ENCODE measurements at places on chromosomes 4 and X.

GRCh38 chrX:47242321-47242720, 9.5 kb downstream of the USP11 start:
- peaks cover 21% of the 10 kb centered on the region for H3K36me3 ChIP-seq
- no peaks in the 10 kb centered on the region for H3K4me1 ChIP-seq

GRCh38 chr4:54017308-54017707, 47.1 kb downstream of the CHIC2 start:
- H3K27me3 ChIP-seq = no peaks in the 10 kb centered on the region
- peaks cover 6% of the 10 kb centered on the region for H3K36me3 ChIP-seq
- no peaks in the 10 kb centered on the region for H3K4me1 ChIP-seq
- H3K27ac ChIP-seq = no peak overlapping the region

DNA sequence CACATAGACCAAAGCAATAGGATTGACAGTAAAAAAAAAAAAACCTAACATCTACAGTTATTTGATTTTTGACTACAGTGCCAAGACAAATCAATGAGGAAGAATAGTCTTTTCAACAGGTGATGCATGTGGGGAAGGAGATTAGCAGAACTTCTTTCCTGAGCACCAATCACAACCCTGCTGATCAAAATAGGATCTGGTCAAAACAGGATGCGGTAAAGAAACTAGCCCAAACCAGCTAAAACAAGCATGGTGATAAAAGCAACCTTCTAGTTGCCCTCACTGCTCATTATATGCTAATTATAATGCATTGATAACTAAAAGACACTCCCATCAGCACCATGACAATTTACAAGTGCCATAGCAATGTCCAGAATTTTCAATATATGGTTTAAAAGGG, 667.5 kb downstream of the GRXCR1 start:
- no peaks in the 10 kb centered on the region for H3K27me3 ChIP-seq
- no peaks in the 10 kb centered on the region for H3K4me1 ChIP-seq
- no peak for DNase-seq
- H3K36me3 ChIP-seq = no peaks in the 10 kb centered on the region

DNA sequence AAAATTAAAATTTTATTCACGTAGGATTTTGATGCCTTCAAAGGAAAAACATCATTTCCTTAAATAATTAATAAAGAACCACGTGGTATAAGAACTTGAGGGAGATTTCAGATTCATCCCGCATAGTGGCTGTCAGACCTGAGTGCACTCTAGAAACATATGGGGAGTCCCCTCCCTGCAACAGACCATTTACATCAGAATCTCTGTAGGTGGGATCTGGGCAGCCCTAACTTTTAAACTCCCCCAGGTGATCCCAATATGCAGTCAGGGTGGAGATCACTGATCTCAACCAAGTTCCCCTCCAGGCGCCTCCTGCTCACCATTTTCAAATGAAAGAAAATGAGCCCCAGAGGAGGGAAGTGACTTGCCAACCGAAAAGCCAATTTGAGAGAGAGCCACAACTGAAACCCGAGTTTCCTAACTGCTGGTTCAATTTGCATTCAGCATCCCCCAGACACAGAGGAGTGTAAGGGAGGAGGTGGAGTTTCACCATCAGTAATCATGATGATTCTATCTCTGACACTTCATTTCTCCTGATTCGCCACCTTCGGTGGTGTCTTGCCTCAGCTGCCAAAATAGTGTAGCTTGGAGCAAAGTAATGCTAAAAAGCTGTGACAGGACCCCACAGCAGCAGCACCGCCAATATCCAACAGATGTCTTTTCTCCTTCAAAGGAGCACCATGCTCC, 11.4 kb downstream of the RNF150 start:
- no peak overlapping the region for H3K27ac ChIP-seq
- H3K27me3 ChIP-seq = peaks cover 7% of the 10 kb centered on the region
- no peak for DNase-seq
- H3K4me3 ChIP-seq = no peak overlapping the region
- no peaks in the 10 kb centered on the region for H3K36me3 ChIP-seq
- H3K4me1 ChIP-seq = no peaks in the 10 kb centered on the region

DNA sequence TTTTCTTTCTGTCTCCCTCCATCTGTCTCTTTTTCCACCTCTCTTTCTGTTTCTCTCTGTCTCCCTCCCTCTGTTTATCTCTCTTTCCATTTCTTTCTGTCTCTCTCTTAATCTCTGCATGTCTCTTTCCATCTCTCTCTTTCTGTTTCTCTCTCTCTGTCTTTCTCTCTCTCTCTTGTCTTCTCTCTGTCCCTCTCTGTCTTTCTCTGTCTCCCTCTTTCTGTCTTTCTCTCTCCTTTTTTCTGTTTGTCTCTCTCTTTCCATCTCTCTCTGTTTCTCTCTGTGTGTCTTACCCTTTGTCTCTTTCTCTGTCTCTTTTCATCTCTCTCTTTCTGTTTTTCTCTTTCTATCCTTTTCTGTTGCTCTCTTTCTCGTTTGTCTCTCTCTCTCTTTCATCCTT, 34.7 kb downstream of the ARSF start:
- peaks cover 6% of the 10 kb centered on the region for H3K27me3 ChIP-seq
- H3K27ac ChIP-seq = no peak overlapping the region

DNA sequence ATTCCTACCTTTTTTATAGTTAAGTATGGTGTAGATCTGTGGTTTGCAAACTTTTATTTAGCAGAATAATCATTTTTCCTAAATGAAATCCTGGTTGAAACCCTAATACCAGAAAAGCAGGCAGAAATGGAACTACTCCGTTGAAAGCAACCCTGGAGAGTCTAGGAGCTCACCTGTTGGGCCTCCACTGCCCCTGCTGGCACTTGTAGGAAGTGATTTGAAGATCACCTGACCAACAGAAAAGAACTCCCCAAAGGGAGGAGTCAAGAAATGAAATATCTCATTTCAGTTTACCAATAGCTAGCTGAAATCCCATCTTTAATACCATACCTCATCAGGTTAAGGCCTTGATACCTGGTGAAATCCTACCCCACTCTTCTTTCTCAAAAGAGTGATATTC, 277.1 kb downstream of the KLHL13 start:
- no peak for DNase-seq
- H3K27ac ChIP-seq = no peak overlapping the region
- H3K36me3 ChIP-seq = no peaks in the 10 kb centered on the region
- H3K4me3 ChIP-seq = no peak overlapping the region

- peak overlapping the region; percentile 25 for H3K27ac ChIP-seq
- H3K36me3 ChIP-seq = peaks cover 6% of the 10 kb centered on the region
- H3K4me1 ChIP-seq = peaks cover 28% of the 10 kb centered on the region
These were observed 37.8 kb downstream of the TET2 start for GRCh38 chr4:105184316-105184980.

DNA sequence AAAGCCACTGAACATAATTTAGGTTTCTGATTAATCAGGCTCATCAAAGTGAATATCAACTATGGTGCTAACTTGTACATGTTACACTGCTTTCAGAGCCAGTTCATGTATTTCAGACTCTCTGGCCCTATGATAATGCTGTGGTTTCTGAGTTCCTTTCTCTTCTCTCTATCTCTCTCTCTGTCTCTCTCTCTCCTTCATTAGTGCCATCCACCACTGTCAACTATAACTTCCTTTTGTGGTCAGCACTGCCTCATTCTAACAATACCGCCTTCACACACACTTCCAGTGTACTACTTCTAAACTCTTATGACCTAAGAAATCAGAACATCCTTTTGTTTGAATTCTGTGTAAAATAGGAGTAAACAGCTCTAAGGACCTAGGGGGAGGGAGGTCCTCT, 907.1 kb downstream of the RPA4 start:
- H3K27ac ChIP-seq = no peak overlapping the region
- peaks cover 2% of the 10 kb centered on the region for H3K4me1 ChIP-seq
- no peaks in the 10 kb centered on the region for H3K27me3 ChIP-seq
- no peak for DNase-seq
- no peaks in the 10 kb centered on the region for H3K36me3 ChIP-seq
- H3K4me3 ChIP-seq = no peak overlapping the region

- H3K27me3 ChIP-seq = no peaks in the 10 kb centered on the region
- H3K4me3 ChIP-seq = no peak overlapping the region
- H3K4me1 ChIP-seq = no peaks in the 10 kb centered on the region
These were observed 30.3 kb downstream of the NSDHL start for GRCh38 chrX:152861116-152861515.

- no peak overlapping the region for H3K27ac ChIP-seq
- no peak overlapping the region for H3K4me3 ChIP-seq
- no peaks in the 10 kb centered on the region for H3K36me3 ChIP-seq
- DNase-seq = no peak
These were observed 580 bp upstream of the PLS3 start for GRCh38 chrX:115560211-115560977.

GRCh38 chr4:98482847-98483806, 175.3 kb downstream of the TSPAN5 start:
- no peak for DNase-seq
- peaks cover 8% of the 10 kb centered on the region for H3K36me3 ChIP-seq
- H3K4me3 ChIP-seq = no peak overlapping the region
- H3K4me1 ChIP-seq = peaks cover 11% of the 10 kb centered on the region
- H3K27ac ChIP-seq = peak overlapping the region; percentile 56

DNA sequence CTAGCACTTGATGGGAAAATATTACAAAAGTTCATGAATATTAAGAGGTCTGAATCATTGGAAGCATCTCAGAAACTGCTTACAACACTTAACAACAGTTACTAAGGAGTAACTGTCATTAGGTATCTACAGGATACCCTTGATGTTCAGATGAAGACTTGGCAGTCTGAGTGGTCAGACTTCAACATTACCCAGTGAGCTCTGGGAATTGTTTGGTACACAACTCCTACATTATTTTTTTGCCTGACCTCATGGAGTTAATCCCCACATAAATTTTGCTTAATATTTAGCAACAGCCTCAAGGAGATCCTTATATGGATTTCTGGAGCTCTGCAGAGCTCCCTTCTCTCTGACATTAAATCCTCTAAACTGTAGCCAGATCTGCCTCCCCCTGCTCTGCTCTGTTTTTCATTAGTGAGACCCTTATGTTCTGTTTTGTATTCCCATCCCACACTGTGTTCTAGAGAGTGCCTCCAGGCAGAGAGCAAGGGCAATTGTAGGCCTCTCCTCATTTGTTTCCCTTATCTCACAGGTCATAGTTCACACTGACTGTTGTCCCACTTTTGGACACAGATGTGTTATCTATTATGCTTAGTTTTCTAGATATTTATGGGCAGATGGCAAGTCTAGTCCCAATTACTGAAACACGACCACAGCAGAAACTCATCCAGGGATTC, 368.8 kb downstream of the GASK1B start:
- no peak for DNase-seq
- no peak overlapping the region for H3K27ac ChIP-seq
- no peak overlapping the region for H3K4me3 ChIP-seq
- H3K27me3 ChIP-seq = no peaks in the 10 kb centered on the region
- H3K36me3 ChIP-seq = no peaks in the 10 kb centered on the region
- H3K4me1 ChIP-seq = no peaks in the 10 kb centered on the region

DNA sequence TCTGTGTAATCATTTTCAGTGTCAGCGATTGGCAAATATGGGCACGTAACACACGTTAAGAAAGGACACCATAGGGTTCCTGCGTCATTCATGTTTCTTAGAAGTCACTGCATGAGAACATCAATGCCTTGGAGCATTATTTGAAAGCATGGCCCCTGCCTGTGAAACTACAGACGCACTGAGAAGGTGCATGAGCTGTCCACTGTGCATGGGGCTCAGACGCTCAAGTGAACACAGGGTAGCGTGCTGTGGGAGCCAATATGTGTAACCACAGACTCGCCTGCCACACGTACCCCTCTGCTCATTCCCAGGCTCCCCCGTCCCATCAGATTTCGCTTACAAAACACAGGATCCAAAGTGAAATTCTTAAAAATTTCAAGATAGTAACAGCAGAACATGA, 6.5 kb downstream of the PPP2R2C start:
- H3K4me3 ChIP-seq = no peak overlapping the region
- no peak overlapping the region for H3K27ac ChIP-seq
- H3K27me3 ChIP-seq = peaks cover 20% of the 10 kb centered on the region

- H3K27me3 ChIP-seq = no peaks in the 10 kb centered on the region
- no peak for DNase-seq
- peaks cover 3% of the 10 kb centered on the region for H3K36me3 ChIP-seq
- no peak overlapping the region for H3K4me3 ChIP-seq
- no peaks in the 10 kb centered on the region for H3K4me1 ChIP-seq
- H3K27ac ChIP-seq = no peak overlapping the region
These were observed 72.6 kb downstream of the SMARCA5 start for GRCh38 chr4:143586080-143586479.

- no peaks in the 10 kb centered on the region for H3K4me1 ChIP-seq
- no peaks in the 10 kb centered on the region for H3K27me3 ChIP-seq
- no peak overlapping the region for H3K4me3 ChIP-seq
- no peaks in the 10 kb centered on the region for H3K36me3 ChIP-seq
- DNase-seq = no peak
These were observed 545.3 kb upstream of the GRID2 start for GRCh38 chr4:91758487-91758886.

DNA sequence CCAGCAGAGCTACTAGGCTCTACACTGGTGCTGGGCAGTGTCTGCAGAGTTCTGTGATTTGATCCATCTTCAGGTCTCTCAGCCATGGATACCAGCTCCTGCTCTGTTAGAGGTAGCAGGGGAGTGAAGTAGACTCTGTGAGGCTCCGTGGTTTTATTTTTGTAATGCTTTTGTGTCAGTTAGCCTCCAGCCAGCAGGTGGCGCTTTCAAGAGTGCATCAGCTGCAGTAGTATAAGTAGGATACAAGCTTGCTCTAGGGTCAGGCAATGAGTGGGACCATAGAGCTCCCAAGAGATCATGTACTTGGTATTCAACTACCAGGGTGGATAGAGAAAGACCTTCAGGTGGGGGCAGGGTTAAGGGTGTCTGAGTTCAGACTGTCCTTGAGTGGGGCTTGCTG, 362.5 kb upstream of the TRAM1L1 start:
- no peak overlapping the region for H3K27ac ChIP-seq
- no peak overlapping the region for H3K4me3 ChIP-seq
- H3K4me1 ChIP-seq = no peaks in the 10 kb centered on the region
- H3K27me3 ChIP-seq = no peaks in the 10 kb centered on the region
- DNase-seq = no peak

GRCh38 chrX:55213381-55213780, 6.8 kb upstream of the PAGE5 start:
- no peak overlapping the region for H3K27ac ChIP-seq
- H3K4me3 ChIP-seq = no peak overlapping the region
- H3K36me3 ChIP-seq = no peaks in the 10 kb centered on the region
- DNase-seq = no peak
- no peaks in the 10 kb centered on the region for H3K27me3 ChIP-seq
- H3K4me1 ChIP-seq = no peaks in the 10 kb centered on the region

- no peaks in the 10 kb centered on the region for H3K27me3 ChIP-seq
- H3K4me1 ChIP-seq = no peaks in the 10 kb centered on the region
- no peak overlapping the region for H3K27ac ChIP-seq
- no peak overlapping the region for H3K4me3 ChIP-seq
- DNase-seq = no peak
- H3K36me3 ChIP-seq = no peaks in the 10 kb centered on the region
These were observed 254.6 kb upstream of the EPHA5 start for GRCh38 chr4:65924843-65925242.
